ENCODE measurements at places on chromosomes 3 and 15.

GRCh38 chr3:63355809-63356208 lies 77.7 kb downstream of the SYNPR start:
- DNase-seq = no peak

- no peak for DNase-seq
Observed at GRCh38 chr3:34361921-34362320, 563.5 kb downstream of the PDCD6IP start.

DNA sequence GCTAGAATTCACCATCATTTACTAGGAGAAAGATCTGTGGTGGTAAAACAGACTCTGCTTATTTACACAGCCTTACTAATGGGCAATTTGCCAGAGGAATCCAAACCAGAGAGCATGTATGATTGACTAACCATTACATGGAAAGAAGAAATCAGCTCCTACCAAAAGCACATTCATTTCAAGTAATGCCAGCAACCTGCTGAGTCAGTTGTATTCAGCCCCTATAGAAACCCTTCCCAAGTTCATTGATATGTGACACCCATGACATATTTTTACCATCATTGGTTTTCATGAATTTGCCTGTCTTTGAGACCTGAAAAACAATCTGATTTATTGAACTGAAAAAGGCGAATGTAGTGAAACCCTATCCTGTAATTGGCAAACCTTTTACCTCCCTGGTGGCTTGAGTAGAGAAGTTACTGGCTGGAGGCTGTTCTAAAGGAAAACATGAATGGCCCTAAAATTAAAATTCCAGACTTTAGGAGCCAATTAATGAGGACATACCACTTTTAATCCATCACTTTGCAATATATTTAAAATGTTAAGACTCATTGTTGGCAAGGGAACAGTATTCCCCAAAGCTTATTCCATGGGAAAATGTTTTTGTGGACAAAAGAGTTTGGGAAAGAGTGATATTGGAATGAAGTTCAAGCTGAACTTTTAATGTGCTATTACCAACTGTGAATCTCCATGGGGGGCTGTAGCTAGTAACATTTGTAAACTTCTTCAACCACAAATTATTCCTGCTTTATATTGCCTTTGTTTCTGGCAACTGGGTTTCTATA lies 542.9 kb downstream of the FHIT start:
- DNase-seq = no peak

DNA sequence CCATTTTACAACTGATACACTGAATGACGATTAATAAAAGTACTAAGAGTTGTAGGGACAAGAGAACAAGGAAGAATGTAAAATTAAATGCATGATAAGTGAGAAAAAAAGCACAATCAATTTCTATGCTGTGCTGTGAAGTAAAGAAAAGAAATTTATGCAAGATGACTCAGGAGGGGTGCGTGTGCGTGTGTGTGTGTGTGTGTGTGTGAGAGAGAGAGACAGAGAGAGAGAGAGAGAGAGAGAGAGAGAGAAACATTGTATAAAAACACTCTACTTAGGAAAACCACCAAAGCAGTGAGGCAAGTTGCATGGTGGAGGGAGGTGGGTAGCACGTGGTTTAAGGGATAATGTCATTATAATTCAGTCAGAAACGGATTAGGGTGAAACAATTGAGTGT lies 580.8 kb upstream of the ALCAM start:
- no peak for DNase-seq

GRCh38 chr3:15982667-15983196 lies 185.0 kb upstream of the ANKRD28 start:
- DNase-seq = no peak

DNA sequence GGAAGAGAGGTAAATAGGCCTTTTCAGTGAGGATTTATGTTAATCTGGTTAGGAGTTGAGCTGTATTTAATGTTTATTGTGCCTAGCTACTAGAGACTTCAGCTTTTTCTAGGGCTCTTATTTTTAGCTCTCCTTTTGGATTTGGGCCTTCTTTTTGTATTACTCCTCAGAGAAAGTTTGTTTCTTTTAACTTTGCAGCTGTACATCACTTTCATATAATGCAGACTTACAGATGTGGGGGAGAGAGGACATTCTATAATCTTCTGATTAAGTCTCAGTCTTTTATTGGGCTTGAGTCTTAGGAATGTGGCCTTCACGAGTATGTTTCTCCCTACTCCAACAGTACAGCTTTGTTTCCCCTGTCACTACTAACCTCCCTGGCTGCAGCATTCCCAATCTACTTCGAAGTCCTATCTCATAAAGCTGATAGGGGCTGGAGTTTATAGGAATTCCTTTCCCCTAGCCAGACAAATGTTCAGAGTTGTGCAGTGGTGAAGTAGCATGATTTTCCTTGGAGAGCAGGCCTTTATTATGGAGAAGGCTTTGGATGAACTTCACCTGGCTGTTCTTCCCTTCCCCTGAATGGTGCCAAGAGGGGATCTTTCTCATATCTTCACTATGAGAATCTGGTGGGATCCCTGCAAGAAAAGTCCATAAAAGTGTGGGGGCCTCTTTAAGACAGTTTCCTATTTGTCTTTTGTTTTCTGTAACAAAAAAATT lies 82.2 kb upstream of the CBLB start:
- no peak for DNase-seq

DNA sequence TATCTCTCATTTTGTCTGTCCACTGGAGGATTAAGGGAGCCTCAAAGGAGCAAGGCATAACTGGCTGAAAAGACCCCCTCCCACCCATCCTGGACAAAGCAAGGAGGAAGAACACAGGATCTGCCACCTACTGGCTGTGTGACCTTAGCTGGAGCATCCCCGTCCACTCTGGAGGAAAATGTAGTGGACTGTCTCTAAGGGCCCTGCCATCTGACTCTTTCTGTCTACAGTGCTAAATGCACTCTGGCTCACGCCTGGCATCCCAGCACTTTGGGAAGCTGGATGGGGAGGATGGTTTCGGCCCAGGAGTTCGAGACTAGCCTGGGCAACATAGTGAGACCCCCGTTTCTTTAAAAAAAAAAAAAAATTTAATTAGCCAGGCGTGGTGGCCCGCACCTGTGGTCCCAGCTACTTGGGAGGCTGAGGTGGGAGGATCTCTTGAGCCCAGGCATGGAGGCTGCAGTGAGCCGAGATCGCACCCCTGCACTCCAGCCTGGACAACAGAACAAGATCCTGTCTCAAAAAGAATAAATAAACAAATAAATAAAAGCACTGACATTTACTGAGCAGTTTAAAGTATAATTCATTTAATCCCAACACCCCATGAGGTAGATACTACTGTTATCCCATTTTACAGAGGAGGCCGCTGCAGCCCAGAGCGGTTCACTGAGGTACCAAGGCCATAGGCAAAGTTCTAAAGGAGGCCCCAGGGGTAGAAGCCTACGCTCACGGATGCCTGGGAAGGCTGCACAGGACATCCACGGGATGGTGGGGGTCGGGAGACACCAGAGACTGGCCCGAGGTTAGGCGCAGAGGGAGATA lies 1.1 kb downstream of the TBC1D2B start:
- DNase-seq = no peak

DNA sequence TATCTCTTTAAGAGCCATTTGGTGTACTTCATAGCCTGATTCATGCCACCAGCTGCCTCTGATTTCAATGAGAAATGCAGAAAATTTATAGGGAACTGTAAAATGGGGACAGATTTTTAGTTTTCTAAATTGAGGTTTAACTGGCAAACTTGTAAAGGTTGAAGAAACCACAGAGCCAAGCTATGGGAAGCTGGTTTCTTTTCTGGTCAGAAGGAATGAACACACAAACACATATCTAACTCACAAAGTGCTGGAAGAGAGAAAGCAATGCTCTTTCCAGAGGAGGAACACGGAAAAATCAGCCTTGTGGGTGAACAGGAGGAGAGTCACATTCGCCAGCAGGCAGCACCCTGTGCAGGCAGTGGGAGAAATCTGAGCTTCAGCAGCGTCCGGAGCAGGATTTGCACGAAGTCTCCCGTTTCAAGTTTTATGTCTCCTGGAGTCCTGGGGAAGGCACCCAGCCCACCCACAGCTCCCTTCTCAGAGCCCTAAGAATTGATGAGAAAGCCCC lies 481 bp downstream of the MASP1 start:
- DNase-seq = no peak

- DNase-seq = no peak
Observed at GRCh38 chr3:189100866-189101265, 70.9 kb upstream of the TPRG1 start.

GRCh38 chr15:64560501-64560900 lies 100.1 kb downstream of the ZNF609 start:
- DNase-seq = no peak

DNA sequence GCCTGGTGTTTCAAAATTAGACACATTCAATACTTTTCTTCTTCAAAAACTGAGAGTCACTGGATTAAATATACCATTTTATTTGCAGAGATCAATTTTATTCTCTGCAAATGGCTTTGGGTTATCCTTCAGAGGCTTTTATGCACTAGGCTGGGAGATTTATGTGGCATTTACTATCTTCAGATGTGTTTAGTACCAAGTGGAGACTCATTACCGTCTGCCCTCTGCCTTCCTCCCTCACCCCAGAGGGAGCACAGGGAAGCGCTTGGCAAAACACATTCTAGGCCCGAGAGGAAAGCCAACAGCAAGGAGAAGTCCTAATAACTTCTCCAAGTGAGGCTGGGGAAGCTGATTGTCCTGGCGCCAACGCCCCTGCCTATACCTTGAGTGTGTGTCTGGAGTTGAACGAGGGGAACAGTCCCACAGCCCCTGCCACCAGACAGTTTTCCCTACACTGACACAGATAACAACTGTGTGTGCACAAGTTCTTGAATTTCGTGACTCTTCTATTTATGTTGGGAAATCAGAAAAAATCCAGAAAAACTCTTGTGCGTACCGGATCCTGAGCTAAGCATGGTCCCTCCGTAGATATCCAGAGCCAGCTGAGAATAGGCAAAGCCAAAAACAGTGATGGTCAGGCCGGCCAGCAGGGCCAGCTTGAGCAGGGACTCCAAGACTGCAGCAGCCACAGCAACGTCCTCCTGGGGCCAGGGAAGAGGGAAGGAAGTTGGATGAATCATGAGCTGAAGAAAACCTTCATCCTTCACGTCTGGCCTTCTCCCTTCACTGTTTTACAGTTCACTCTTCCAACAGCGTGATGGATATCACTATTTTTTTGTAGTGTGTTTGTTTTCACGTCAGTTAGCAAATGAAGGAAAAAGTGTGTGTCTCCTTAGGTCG lies 26.6 kb downstream of the RFT1 start:
- DNase-seq = no peak

DNA sequence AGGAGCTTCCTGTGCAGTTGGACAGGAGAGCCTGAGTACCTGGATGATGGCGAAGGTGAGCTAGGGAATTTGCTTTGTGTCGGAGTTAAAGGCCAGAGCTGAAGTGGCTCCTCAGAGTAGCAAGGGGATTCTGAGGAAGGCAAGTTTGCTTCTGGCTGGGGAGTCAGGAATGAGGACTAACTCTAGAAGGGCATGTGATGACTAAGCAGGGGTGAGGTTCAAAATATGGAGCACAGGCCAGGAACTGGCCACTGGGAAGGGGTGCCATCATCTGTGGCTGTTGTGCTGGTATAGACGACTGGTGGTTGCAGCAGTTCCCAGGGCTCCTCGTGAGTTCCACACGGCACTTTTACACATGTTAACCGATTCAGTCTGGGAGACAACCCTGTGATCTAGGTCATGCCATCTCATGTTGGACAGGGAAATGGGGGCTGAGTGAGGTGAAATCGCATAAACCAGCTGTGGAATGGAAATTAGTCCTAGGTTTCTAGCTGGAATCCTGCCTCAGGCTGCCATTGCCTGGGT lies 100.8 kb downstream of the EEFSEC start:
- DNase-seq = no peak

DNA sequence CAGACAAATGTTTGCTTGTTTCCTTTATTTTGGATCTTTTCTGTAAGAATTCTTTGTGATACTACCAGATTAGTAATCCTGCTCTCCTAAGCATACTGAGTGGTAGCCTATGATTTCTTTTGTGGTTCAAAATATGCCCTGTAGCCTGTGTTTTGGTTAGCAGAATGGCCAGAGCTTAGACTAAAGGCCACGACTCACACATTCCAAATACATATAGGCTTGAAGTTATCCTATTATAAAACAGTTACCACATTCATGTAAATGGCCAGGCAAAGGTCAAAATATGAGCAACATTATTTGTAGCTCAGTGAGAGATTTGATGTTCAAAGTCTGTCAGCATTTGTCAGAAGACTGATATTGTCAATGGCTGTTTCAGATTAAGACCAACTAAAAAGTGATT lies 84.5 kb downstream of the MITF start:
- DNase-seq = no peak

DNA sequence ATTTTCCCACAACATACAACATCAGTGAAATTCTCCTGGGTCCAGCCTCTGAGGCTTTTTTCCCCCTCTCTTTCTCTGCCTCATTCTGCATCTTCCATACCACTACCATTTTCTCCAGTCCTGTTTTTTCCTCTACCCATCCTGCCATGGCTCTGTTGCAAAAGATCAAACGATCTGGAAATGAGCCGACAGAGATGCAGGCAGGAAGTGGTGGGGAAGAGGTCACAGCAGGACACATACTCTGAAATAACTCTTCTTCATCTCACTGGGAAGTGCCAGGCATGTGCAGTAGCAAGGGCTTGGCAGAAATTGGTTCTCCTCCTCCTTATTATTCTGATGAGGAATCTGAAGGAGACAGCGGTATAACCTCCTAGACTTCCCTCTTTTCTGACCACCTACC lies 114.3 kb downstream of the CORO2B start:
- no peak for DNase-seq

GRCh38 chr3:9087831-9088413 lies 124.7 kb upstream of the RAD18 start:
- no peak for DNase-seq

DNA sequence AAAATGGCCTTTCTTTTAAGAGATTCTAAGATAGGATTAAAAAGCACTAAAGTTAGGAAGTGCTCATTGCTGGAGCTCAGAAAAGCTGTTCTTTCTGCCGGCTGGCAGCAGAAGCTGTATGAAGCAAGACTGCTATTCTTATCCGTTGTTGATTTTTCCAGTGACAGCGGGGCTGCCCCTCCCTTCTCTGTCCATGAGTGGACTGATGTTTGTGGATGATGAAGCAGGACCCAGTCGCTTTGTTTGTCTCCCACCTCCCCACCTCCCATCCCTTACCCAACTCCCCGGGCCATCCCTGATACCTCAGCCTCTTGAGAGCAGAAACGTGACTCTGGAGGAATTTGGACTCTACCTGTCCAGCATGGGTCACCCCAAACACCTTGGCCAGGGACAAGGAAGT lies 10.3 kb upstream of the MUSTN1 start:
- DNase-seq = no peak

DNA sequence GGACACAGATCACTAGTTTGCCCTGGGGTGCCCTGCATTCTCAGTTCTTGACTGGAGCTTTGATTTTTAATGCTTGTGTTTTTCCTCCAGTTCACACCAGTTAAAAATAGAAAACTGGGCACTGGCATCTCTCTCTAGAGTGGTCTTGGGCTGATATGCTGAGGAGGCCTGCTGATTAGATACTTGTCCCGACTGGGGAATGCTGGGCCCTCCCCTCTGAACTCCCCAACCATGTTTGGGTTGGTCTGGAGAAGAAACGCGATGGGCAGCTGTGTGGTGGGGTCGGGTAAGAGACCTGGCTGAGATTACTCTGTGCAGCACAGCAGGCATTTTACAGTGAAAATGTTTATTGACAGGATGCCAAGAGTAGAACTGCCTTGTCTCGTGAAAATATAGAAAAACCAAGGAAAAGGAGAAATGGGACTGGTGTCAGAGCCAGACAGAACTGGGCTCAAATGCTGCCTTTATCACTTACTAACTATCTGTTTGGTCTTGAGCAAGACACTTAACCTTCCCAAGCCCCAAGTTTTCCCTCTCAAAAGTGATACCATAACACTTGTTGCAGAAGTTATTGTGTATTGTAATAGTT lies 1.6 kb upstream of the ACTC1 start:
- no peak for DNase-seq

GRCh38 chr3:67653425-67654098 lies 850 bp downstream of the SUCLG2 start:
- DNase-seq = no peak

Data from T-helper 2 cell (primary cell).